ENCODE measurements at places on chromosomes 13 and 19.

DNA sequence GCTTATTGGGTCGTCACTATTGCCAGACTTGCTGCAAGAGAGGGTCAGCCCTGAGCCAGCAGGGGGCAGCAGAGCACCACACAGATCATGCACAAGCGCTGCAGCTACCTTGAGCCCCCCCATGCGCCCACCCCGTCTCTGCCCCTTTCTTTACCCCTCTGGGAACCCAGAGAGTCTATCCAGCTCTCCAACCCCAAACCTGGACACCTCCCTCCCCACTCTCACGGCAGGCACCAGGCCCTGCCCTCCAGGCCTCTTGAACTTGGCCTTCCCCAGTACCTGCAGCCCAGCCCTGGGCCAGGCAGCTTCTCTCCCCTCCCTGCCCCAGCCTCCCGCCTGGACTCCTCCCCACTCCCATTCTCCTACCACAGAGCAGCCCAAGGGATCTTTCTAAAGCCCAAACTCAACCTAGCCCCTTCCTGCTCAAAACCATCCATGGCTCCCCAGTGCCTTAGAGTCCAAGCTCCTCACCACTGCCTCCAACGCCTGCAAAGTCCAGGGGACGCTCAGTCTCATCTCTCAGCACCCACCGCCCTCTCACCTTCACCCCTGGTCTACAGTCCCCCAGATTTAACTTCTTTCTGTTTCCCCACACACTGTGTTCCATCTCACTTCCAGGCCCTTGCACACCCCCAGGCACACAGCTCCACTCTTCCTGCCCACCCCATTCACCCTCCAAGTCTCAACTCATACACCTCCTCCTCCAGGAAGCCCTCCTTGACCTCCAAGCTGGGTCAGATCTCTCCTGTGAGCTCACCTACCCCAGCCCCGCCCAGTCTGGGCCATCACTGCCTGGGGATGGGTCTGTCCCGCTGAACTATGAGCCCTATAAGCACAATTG, 9.4 kb upstream of the CEACAM16 start:
- DNase-seq, result peak; percentile 69

- no peak for DNase-seq
Measured at GRCh38 chr19:53977991-53978731, 13.3 kb upstream of the CACNG6 start.

GRCh38 chr19:44572581-44572900, 40.8 kb upstream of the IGSF23 start:
- no peak for DNase-seq

- no peak for DNase-seq
Measured at GRCh38 chr19:35975608-35976214, 19.3 kb upstream of the SDHAF1 start.
